Effector CD8-positive, alpha-beta T cell (primary cell): ENCODE measurements at places on chromosomes 3 and 15.

GRCh38 chr3:157104521-157104920, 55.4 kb downstream of the CCNL1 start:
- no peak for DNase-seq

DNA sequence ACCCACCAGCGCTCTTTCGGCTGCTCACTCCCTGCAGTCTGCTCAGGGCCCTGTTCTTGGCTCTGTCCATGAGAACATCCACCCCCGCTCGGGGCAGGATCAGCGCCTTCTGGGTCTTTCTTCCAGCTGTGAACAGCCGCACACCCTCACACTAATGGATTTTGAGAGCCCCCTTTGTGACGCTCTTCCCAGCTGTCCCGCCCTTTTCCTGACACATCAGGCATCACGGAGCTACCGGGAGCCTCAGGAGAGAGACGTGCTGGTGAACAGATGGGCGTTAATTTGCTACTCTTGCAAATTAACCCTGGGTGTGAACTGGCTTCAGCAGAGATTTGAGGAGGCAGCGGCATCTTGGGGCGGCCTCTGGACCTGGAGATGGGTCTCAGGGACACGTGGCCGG, 113.0 kb downstream of the TMEM266 start:
- DNase-seq: no peak

GRCh38 chr15:73464602-73465001, 21.6 kb downstream of the REC114 start:
- DNase-seq: no peak

DNA sequence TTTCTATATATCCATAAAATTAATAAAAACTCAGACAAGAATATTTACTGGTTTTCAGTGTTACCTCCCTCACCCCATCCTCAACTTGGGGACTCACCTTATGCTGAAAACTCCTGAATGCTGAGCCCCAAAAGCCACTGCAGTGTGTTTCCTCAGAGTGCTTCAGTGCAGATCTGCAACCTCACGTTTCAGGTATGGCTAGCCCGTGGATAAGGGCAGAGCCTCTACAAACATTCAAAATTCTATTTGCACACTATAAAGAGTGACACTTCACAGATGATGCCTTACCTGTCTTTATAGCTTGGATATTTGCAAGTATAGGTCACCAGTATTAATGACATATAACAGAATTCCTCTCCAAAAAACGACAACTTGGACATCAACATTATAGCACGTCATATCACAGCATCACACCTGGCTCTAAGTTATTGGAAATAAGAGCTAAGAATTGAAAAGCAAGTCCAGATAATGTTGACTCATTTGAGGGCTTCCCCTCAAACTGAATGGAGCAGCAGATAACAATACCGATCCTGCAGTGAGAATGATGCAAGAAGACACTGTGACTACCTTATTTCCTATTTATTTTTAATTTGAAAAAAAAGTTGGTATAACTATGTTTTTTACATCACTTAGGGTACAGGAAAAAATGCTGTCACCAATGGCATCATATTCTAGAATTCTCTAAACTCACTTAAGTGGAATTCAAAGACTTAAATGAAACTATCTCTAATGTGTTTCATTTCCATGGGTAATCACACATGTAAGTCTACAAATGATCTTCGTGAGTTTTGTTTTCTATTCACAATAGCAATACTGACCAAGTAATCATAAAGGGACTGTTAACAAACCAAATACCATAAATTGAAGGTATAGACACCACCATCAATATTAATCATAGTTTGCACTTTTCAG, 40.7 kb upstream of the RSL24D1 start:
- no peak for DNase-seq

DNA sequence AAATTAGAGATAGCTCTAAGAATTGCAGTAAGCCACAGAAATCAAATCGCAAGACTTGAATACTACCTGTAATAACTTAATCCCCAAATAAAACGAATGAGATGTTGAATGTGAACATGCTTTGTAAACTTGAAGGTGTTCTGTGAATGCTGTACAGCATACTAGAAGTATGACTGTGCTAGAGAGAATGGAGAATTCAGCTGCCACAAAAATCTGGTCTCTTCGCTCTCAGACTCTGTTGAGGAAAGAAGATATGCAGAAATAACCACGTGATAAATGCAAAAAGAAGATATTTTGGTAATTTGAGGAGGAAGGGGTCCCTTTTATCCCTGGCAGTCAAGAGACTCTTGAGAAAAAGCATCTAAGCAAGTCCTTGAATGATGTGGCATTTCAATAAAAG, 37.3 kb downstream of the ZBTB38 start:
- no peak for DNase-seq

DNA sequence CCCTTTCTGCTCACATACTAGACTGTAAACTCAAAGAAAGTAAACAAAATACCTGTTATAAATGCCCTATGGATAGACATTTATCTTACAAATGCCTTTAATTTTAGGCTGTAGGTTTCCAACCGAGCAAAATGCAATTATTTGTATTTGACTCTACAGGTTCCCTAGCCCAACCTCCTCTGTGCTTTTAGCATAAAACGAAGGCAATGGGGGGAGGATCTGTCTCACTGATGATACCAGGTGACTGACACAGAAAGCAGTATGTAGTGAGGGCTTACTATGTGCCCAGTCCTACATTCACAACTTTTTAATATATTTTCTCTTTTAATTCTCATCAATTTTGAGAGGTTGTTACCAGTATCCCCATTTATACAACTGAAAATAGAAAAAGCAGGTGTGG, 87.4 kb downstream of the OXNAD1 start:
- DNase-seq: no peak

DNA sequence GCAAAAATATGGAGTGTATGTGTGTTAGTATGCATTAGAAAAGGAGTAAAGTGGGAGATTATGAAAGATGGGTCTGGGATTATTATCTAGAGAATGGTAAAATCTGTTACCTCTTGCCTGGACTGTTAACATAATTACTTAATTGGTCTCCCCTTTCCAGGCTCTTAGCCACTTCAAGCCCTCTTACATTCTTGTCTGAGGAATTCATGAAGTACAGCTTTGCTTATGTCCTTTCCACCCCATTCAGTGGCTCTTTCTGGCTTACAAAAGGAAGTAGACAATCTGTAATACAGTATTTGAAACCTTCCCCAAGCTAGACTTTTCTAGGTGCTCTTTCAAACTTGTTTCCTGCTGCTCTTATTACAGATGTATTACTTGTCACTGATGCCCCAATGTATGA, 129.8 kb downstream of the MBNL1 start:
- DNase-seq: no peak

DNA sequence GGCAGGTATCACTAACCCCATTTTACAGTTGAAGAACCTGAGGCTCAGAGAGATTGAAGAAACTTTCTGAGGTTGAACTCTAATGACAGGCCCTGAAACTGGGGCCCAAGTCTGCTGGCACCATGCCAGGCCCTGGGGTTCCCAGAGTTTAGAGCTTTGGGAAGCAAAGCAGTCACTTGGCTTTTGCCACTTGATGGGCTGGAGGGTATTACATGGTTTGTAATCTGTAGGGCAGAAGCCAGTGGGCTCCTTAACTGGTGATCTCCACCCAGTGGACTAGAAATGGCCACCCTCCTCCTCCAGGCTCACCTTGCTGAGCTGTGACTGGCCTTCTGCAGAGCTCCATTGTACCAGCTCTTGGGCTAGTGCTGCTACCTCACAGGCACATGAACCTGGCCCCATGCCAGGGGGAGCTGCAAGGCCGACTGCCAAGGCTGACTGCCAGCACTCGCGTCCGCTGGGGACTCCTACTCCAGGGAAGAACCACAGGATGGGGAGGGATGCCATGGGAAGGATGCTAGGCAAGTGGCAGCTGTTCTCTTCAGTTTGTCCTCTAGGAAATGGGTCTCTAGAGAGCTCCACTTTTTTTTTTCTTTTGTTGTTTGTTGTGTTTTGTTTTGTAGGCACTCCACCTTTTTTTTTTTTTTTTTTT, 104.8 kb downstream of the ETFA start:
- no peak for DNase-seq

DNA sequence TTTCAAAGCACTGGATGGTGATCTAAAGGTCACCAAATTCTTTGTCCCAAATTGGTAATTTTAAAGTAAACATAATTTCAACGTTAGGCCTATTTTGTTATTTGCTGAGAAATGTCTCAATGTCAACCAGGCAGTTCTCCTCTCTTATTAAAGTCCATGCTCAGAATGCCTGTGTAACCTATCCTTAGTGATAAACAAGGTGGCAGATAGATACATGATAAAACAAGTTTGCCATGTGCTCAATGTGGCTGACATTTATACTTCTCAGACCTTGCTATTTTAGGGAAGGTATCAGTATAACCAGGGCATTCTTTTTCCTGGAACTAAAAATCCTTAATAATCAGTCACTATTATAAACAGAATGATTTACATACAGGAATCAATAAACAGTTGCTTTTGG, 8.5 kb downstream of the MBNL1 start:
- DNase-seq: no peak

DNA sequence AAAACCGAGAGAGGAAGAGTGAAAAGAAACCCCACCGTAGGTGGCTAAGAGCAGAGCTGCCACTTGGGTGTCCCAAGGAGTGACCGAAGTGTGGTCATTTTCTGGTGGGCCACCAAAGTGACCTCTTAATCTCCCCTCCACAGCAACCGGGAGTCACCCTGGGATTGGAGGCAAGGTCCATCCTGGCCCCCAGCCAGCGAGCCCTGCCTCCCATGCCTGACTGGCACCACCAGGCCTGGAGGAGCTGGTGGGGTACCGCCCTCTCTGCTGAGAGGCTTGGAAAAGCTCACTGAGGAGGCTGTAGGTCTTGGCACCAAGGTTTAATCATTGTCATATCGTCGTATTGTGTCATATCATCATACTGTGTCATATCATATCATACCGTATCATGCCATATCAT, 74.0 kb upstream of the TRPM1 start:
- no peak for DNase-seq

GRCh38 chr3:15726881-15727280, 70.9 kb downstream of the ANKRD28 start:
- DNase-seq: no peak

- DNase-seq: no peak
These were observed 39.2 kb upstream of the SEMA4B start for GRCh38 chr15:90161950-90162361.

GRCh38 chr3:52136513-52136912, 17.7 kb downstream of the POC1A start:
- DNase-seq: no peak

GRCh38 chr15:60583946-60584345, 105.0 kb upstream of the ICE2 start:
- DNase-seq: no peak

GRCh38 chr3:34258271-34258998, 460.0 kb downstream of the PDCD6IP start:
- no peak for DNase-seq

GRCh38 chr15:36053746-36054145, 507.8 kb upstream of the DPH6 start:
- no peak for DNase-seq

DNA sequence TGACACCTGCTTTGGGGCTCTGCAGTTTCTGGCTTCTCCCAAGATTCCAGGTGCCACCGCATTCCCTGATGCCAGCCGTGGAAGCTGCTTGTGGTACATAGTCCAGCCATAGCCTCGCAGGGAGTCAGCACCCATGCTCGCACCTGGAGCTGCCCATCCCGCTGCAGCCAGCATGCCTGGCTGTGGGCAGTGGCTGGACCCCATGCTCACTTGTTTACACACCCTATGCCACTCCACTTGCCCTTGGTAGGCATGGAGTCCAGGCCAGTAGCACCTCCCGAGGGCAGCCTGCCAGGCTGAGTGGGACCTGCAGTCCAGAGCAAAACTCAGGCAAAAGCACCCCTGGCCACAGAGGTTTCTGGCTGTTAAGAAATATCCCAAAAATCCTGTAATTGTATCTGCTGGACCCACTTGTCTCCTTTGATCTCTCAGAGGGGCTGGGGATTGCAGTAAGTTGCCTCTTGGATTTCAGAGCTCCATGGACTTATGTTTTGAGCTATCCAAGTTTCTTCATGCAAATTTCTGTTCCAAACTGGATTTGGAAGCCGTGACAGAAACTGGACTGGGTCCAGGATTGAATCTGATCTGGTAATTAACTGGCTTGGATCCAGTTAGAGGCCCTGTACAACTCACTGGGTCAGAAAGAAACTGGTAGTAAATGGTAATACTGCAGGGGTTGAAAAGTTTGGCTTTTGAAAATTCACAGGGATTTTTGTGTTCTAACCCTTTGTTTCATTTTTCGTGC, 149.3 kb downstream of the FMN1 start:
- no peak for DNase-seq

DNA sequence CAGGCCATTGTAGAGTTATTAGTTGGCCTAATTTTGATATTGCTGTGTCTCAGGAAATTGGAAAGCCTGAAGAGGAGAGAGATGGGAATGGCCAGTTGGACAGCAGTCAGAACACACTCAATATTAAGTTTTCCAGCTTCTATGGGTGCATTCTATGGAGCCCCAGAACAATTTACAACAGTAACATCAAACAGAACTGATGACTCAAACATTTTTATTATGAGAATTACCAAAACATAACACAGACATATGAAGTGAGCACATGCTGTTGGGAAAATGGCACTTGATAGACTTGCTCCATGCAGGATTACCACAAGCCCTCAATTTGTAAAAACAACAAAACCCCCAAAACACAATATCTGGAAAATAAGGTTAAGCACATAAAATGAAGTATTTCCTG, 104.3 kb downstream of the GADL1 start:
- no peak for DNase-seq

DNA sequence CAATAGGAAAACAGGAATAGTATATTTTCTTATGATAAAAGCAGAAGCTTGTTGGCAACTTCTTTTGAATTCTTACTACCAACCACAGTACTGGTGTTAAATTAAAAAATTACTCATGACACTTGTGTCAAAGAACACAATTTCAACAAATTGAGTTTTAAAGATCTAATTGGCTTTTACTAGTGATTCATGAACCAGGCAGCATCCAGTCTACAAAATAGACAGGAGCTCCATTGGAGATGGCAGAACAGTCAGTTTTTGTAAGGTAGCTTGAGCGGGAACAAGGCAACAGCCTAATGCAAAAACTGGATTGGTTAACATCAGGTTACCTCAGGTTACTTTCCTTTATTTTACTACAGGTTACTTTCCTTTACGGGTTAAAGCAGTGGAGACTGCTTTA, 181.3 kb upstream of the THBS1 start:
- DNase-seq: no peak

GRCh38 chr15:90145259-90145658, 43.0 kb upstream of the IDH2 start:
- DNase-seq: no peak

- DNase-seq: no peak
These were observed 19.6 kb downstream of the SEMA7A start for GRCh38 chr15:74414081-74414580.

DNA sequence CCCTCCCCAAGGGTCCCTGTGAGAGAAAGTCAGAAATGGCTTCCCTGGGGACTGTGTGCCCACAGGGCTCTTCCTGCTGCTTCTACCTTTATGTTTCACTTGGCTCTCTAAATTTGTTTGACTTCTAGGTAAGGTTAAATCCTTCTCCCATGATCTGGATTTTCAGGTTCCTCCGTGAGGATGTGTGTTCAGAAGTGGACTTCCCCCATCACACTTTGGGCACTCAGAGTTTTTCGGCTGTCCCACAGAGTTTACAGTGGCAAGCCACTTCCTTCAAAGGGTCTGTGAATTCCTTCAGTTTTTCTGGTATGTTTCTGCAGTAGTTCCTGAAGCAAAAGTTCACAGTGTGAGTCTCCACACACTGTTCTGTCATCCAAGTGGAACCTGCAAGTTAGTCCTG, 30.9 kb upstream of the RARB start:
- DNase-seq: no peak

GRCh38 chr15:61815356-61816083, 244.7 kb downstream of the VPS13C start:
- no peak for DNase-seq

GRCh38 chr3:15657016-15657415, 55.5 kb downstream of the BTD start:
- no peak for DNase-seq

GRCh38 chr3:33664195-33664594, 53.9 kb downstream of the CLASP2 start:
- DNase-seq: no peak
